ENCODE measurements at places on chromosomes 7 and 10.

- DNase-seq = no peak
- no peaks in the 10 kb centered on the region for H3K4me1 ChIP-seq
- H3K27ac ChIP-seq = no peak overlapping the region
- no peaks in the 10 kb centered on the region for H3K27me3 ChIP-seq
- no peaks in the 10 kb centered on the region for H3K36me3 ChIP-seq
Measured at GRCh38 chr10:54853883-54854282, 52.9 kb upstream of the PCDH15 start.

- H3K4me3 ChIP-seq = no peak overlapping the region
- peaks cover 3% of the 10 kb centered on the region for H3K36me3 ChIP-seq
- DNase-seq = no peak
- no peaks in the 10 kb centered on the region for H3K4me1 ChIP-seq
- no peaks in the 10 kb centered on the region for H3K27me3 ChIP-seq
Measured at GRCh38 chr10:109875151-109875568, 48.2 kb downstream of the XPNPEP1 start.

DNA sequence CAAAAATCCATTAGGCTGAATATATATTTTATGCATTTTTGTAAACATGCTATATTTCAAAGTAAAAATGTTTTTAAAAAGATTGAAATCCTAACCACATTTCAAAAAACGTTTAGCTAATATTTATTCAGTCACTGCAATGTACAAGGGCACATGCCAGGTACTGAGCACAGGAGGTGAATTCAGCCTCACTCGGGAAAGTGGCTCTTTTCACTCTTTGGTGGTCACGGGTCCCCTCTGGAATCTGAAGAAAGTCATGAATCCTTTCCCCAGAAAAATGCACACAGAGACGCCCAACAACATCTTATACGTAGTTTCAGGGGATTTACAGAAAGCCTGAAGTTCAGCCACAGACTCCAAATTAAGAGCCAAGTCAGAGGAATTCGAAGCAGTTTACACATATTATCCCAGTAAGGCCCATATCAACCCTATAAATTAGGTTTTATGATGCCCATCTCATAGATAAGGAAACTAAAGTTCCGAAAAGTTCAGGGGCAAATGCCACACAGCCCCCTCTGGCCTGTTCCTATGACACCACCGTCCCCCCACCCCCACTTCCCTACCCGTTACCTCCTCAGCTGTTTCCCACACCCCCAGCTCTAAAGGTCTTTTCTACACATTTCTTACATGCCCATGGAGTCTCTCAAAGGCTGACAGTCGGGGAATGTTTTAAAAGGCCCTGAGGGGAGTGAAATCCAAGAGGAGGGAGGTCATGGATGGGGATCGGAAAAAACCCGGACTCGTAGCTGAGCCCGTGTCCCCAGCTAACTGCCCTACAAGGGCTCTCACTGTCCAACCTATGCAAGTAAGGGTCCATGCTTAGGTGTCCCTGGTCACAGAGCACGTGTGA, 9.6 kb upstream of the SVOPL start:
- peaks cover 20% of the 10 kb centered on the region for H3K27me3 ChIP-seq
- H3K27ac ChIP-seq = no peak overlapping the region
- no peaks in the 10 kb centered on the region for H3K36me3 ChIP-seq
- DNase-seq = no peak
- peaks cover 5% of the 10 kb centered on the region for H3K4me1 ChIP-seq
- H3K4me3 ChIP-seq = no peak overlapping the region

DNA sequence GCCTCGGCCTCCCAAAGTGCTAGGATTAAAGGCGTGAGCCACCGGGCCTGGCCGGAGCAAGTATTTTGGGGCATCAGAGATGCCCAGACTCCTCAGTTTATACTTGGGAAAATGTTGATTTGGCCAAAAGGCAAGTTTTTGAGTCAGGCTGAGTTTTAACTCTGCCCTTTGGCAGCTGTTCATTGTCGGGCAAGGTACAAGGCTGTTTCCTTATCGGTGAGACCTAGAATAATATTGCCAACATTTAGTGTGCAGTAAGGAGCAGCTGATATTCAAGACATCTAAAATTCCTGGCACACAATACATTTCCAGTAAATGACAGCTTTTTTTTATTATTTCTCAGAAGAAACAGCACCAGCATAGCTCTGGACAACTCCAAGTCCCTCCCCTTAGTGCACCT, 147.6 kb upstream of the C7orf33 start:
- H3K36me3 ChIP-seq = no peaks in the 10 kb centered on the region
- peaks cover 6% of the 10 kb centered on the region for H3K4me1 ChIP-seq
- H3K27ac ChIP-seq = no peak overlapping the region
- no peak overlapping the region for H3K4me3 ChIP-seq
